ENCODE measurements at places on chromosomes 7 and 10.

- no peak for DNase-seq
These were observed 167.2 kb downstream of the EVX1 start for GRCh38 chr7:27409776-27410175.

- no peak for DNase-seq
These were observed 63.1 kb upstream of the ADRB1 start for GRCh38 chr10:113980408-113981087.

DNA sequence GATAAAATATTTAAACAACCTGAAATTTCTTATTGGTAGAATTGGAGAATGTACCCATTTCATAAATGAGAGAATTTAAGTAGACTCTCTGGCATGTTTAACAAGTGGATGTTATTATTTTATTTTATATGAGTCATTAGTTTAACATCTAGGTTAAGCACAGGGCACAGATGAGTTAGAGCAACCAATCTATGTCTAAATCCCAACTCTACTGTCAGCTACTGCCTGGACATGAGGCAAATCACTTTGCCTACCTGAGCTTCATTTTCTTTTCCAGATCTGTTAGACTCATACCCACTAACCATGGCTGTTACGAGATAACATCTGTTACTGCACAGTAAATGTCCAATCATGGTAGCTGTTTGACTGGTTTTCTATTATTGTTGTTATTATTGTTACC is 251.1 kb downstream of the INHBA start:
- peak; percentile 29 for DNase-seq

GRCh38 chr7:102079140-102080018 is 207.3 kb upstream of the SH2B2 start:
- no peak for DNase-seq

GRCh38 chr7:84138411-84138810 is 56.2 kb downstream of the SEMA3A start:
- no peak for DNase-seq

Data from GM03348 (cell line).